Hippocampal formation (tissue), 2 donors: ENCODE measurements at places on chromosomes 1 and 21.

- no peak for DNase-seq
These were observed 106.6 kb upstream of the SPAG17 start for GRCh38 chr1:118291661-118292060.

- no peak for DNase-seq
These were observed 1337.8 kb downstream of the AMY1C start for GRCh38 chr1:105087506-105087905.

GRCh38 chr1:79760531-79760930 lies 754.0 kb upstream of the ADGRL4 start:
- DNase-seq: no peak

DNA sequence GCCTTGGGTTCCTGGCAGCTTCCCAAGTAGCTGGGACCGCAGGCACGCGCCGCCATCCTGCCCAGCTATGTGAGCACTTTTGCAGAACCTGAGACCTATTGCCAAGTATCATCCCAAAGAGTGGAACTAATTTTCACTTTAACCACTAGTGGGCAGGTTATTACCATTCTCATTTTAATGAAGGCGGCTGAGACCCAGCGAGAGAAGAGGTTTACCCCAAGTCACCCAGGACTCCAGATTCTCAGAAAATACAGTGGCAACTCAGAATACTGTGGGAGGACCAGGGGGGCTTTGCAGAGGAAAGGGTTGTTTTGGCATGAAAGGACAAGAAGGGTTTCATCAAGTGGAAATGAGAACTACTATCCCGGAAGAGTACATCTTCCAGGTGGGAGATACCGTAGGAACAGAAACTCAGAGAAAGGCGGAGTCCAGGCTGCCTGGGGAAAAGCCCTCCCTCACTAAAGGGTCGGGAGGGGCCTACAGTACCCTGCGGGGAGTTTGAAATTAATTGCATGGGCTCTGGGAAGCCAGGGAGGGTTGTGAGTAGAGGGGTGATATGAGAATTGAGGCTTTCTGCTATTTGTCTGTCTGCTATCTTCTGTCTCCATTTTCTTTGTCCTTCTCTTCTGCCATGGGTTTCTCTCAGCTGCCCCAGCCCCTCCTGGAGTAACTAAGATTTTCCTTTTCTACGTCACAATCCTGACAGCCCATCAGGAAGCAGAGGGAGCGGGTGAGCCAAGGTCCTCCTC lies 7.2 kb upstream of the SEMA4A start:
- DNase-seq: no peak

- peak; percentile 20 for DNase-seq
These were observed 2.7 kb upstream of the FMO1 start for GRCh38 chr1:171245458-171246064.

- DNase-seq: no peak
These were observed 122.0 kb upstream of the ADGRL2 start for GRCh38 chr1:81678779-81679178.

GRCh38 chr1:231612393-231613089 lies 14.0 kb upstream of the DISC1 start:
- DNase-seq: no peak

- DNase-seq: no peak
These were observed 582 bp upstream of the KCNAB2 start for GRCh38 chr1:6045110-6045502.

- DNase-seq: no peak
These were observed 147.8 kb downstream of the PGBD5 start for GRCh38 chr1:230278376-230278775.

DNA sequence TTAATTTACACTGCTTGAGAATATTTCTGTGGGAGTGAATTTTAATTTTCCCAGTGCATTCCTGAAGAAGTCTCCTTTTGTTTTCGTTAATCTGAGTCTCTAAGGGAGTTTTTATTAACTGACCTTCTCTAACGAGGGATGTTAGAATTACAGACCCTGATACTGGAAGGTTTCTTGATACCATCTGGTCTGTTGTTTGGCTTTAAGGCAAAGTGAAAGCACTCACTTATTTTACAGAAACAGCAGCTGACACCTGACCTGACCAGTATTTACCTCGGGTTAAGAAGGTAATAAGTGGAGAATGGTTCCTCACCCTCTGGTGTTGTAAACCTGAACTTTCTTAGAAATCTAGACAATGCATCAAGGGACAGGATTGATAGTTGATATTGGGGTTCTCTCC lies 12.4 kb downstream of the CDC14A start:
- DNase-seq: no peak

DNA sequence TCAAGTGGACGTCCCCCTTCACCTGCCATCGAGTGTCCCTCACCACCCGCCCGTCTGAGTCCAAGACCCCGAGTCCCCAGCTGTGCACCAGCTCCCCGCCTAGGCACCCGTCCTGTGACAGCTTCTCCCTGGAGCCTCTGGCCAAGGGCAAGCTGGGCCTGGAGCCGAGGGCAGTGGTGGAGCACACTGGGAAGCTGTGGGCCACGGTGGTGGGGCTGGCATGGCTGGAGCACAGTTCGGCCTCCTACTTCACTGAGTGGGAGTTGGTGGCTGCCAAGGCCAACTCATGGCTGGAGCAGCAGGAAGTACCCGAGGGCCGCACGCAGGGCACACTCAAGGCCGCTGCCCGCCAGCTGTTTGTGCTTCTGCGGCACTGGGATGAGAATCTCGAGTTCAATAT lies 63.2 kb downstream of the VWA5B1 start:
- DNase-seq: no peak

GRCh38 chr1:213296558-213296957 lies 245.5 kb downstream of the RPS6KC1 start:
- no peak for DNase-seq

- no peak for DNase-seq
These were observed 28.2 kb upstream of the RABGAP1L start for GRCh38 chr1:174131032-174131638.

DNA sequence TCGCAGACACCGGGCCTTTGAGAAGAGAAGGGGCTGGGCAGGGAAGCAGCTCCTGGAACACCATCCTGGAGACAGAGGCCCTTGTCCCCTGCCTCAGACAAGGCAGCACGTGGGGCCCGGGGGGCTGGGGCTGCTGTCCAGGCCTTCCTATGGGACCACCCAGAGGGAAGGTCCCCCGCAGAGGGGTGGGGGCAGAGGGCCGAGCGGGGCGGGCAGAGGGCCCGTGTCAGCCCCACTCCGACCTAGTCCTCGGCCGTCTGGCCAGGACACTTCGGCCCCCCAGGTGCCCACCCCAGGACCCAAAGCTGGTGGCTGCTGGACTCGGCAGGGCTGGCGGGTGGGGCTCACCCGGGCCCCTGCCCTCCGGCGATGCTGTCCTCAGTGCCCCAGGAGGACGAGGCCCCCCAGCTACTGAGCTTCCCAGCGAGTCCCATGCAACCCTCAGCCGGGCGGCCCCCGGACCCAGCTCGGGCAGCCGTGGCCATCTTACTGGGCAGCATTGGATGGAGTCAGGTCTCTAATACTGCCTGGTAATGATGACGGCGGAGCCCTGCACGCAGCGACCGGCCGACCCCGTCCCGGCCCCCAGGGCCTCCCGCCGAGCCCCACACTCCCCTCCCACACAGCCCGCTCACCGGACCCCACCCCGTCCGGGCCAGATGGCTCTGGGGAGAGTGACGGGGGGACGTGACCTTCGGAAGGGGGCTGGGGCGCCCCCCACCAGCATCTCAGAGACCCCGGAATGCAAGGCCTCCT lies 6.9 kb upstream of the TTLL10 start:
- no peak for DNase-seq

DNA sequence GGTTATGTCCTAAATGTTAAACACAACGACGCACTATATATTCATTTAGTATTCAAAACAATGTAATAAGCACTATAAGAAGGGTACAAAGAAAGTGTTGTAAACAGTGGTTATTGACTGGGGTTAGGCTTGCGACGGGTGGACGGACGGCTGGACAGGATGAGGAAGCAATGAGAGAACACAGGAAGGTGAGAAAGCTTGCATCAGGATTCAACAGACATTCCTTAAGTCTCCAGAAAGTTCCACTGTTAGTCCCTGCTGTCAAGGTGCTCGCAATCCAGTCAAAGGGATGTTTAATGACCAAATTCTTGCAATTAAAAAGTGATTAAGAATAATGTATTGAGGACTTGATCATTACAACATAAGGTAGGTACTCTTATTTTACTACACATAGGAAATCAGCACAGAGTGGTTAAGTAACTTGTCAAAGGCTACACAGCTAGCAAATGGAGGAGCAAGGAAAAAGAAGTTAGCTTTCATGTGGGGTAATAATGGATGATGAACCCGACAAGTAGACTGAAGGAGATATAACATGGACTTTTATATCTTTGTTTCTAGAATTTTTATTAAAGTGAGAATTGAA lies 994 bp upstream of the ACBD6 start:
- DNase-seq: no peak

GRCh38 chr1:152654110-152654509 lies 9.1 kb upstream of the LCE2D start:
- DNase-seq: peak; percentile 33

DNA sequence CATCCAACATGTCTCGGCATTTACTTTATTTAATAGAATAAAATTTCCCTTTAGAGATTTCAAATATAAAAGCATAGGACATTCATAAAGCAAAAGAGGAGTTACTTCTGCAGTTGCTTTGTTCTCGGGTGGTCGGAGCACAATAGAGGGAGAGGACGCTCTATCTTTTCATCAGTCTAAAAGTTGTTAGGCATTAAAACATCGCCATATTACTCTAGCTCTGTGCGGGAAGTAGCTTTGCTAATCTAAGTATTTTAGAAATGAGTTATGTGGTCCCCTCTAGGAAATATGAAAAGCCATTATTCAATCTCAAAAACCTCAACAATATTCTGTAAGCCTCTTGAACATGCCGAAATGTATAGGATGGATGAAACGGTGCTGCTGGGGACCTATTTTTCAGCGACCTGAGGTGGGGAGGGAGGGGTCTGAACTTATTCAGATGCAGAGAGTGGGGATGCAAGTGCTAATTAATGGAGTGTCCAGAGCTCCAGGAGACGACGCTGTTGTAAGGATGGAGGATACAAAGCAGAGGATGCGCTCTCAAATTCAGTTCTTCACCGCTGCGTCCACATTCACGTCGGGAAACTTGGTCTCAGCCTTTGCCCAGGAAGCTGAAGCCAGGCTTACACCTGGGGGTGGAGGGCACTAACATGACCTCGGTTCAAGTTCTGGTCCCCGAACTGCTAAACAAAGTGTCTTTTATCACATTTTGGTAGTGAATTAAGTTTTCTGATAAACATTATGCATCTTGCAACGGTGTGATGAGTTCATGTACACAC lies 6.3 kb downstream of the CDKN2C start:
- DNase-seq: no peak

DNA sequence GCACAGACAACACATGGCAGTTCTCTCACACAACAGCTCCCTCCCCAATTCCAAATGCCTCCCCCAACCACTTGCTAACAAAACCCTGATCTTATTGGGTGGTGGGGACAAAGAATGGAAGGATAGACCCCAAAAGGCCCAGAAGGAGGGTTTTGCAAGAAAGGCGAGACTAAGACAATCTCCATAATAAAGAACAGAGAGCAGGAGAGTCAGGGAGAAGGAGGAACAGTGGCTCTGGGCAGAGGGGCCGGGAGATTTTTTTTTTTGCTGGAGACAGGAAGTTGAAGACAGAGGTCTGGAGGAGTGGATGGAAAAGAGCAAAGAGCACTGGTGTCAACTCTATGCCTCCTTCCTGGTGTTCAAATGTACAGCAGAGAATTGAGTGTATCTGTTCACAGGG lies 6.5 kb upstream of the C1QA start:
- DNase-seq: no peak

GRCh38 chr21:39347537-39347936 lies 1.4 kb downstream of the HMGN1 start:
- DNase-seq: no peak

GRCh38 chr21:45641480-45642035 lies 2.0 kb upstream of the PCBP3 start:
- no peak for DNase-seq

GRCh38 chr1:48948562-48948961 lies 171.9 kb upstream of the BEND5 start:
- no peak for DNase-seq

DNA sequence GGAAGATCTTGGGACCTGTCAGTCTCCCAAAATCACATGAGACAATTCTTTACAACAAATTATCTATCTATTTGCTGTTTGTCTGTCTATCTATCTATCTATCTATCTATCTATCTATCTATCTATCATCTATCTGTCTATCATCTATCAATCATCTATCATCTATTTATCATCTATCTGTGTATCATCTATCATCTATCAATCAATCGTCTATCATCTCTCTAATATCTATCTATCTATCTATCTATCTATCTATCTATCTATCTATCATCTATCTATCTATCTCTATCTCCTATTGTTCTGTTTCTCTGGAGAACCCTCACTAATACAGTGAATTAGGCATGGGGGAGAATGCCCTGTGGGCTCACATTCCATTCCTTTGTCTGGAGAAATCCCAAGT lies 73.3 kb upstream of the HMGB4 start:
- DNase-seq: no peak

GRCh38 chr1:71881611-71882010 lies 400.7 kb downstream of the NEGR1 start:
- no peak for DNase-seq

DNA sequence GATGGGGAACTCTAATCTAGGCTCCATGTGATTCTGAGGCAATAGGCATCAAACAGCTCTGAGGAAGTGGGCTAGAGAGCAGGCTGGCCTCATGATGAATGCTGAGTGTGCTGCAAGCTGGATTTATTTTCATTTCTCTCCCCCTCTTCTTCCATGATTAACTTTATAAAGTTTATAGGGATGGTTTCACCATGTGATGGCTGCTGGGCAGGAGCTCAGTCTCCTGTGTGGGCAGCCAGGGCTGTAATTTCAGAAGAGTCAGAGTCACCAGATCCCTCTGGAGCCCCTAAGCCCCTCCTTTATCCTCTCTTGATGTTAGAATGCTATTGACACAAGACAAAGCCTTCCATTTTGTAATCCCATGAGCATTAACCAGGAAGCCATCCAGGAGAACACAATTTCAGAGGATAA lies 143.6 kb downstream of the CNIH3 start:
- DNase-seq: no peak

- peak; percentile 25 for DNase-seq
These were observed 33.4 kb upstream of the TENT5B start for GRCh38 chr1:27045973-27046558.

GRCh38 chr1:28971980-28972771 lies 57.8 kb downstream of the EPB41 start:
- no peak for DNase-seq

DNA sequence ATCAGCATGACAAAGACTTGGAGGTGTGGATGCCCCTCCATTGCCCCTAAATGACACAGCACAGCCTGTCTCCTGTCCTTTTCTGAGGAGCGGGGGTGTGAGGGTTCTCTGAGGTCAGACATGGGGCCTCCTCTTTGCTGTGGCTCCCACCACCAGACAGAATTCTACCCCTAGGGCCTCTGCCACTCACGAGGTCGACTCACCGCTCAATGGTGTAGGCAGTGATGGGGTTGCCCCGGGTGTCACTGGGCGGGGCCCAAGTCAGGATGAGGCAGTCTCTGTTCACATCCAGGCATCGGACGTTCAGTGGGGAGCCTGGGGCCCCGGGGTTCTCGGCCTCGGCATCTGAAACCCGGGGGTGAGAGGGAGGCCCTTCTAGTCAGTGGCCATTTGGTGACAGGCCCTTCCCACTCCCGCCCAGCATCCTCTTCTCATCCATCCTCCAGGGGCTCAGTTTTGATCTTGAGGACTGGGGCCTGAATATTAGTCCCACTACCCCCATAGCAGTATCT lies 19.9 kb downstream of the MYOM3 start:
- DNase-seq: no peak
